ENCODE measurements at places on chromosomes 5 and 9.

DNA sequence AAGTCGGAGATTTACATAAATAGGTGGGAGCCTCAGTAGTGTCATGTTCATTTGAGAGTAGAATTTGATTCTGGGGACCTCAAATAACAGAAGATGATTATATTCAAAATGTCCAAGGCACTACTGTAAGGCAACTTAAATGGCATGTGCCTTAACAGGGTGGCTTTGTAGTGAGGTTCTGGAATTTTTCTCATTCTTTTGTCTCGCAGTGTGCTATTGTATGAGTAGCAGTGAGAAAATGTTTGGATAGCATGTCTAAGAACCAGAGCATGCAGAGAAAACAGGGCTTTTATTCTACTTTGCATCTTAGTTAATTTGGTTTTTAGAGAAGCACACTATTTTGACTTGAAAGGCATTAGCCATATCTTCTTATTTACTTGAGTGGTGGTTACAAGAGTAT lies 25.0 kb downstream of the MAST4 start:
- no peak for DNase-seq

DNA sequence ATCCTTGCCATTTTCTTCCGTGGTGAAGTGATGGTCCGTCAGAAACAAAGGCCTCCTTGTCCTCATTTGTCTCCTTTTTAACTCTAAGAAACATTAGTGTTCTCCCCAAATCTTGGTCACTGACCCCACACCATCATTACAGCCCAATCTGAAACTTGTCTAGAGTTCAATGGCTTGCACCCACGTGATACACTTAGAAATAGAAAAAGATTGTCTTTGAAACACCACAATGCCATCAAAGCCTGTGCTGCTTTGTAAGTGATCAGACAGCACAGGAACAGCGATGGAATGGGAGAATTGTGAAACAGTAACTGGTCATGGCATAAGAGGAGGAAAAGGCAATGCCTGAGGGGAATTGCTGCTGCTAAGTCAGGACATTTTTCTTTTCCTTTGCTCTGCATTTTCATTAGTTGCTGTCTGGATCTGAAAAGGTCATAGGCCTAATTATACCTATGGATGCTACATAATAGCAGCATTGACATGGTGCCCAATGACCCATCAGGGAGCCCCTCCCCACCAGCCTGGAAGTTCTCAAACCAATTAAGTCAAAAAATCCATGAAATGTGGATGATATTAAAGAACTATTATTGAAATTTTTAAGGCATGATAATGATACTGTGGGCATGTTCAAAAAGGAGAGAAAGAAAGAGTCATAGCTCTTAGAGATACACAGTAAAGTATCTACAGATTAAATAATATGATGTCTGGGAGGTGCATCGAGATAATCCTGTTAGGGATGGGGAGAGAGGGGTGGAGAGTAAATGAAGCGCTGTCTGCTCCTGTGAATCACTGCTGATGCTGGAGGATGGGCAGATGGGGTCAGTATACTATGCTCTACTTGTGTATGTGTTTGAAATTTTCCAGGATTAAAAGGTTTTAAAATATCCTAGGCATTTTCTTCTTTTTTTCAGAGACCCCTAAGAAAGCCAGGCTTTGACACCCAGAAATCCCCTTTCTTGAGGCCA lies 83.6 kb downstream of the ENC1 start:
- DNase-seq: no peak

DNA sequence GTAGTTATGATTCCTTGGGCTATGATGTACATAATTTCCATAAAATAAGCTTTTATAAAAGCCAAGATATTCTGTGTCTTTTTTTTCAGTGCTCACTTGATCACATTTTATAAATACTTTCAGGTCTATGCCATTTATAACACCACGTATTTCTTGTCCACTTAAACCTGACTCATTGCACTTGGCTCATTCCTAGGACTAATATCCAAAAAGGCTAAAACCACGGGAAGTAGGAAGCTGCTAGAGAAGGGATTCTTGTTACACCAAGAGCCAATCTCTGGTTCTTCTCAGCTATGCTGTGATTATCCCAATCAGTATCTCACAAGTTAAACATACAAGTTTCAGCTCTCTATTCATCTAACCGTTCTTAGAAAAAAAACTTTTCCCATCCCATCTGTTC lies 80.4 kb upstream of the CDH6 start:
- DNase-seq: no peak

DNA sequence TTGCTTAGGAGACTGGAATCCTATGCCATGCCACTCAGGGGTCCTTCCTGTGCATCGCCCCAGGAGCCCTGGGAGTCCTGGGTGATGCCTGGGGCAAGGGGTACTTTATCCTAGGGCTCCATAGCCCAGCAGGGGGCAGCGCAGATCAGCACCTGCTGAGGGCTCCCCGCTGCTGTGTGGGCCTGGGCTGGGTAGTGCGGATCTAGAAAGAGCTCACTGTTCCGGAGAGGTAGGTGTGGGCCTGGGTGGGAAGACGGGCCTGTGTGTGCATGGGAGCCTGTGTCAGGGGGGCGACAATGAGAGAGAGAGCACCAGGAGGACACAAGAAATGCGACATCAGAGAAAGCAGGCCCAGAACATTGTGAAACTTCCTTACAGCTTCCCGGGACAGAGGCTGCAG lies 11.4 kb upstream of the DAB2IP start:
- DNase-seq: peak; percentile 72

Measured in activated CD8-positive, alpha-beta memory T cell treated with anti-CD3 and anti-CD28 coated beads for 24 hours (primary cell).